ENCODE measurements at places on chromosomes 13 and 19.

- no peak for DNase-seq
These were observed 21.8 kb downstream of the OLFM2 start for GRCh38 chr19:9914315-9915207.

DNA sequence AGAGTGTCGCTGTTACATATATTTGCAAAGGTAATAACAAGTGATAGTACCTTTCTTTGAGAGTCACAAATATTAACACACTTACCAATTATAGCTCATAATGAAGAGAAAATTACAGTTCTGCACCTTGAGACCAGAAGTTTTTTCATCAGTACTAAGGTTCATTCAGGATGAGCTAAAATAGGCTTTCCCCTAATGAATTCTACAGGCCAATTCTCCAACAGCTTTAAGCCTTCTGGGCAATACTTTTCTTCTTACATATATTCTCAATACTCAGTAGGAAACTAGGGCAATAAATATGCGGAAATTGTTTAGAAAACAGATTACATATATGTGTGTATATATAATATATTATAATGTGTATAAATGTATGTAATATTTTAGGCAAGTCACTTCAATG lies 2672.8 kb upstream of the PCDH20 start:
- no peak for DNase-seq

DNA sequence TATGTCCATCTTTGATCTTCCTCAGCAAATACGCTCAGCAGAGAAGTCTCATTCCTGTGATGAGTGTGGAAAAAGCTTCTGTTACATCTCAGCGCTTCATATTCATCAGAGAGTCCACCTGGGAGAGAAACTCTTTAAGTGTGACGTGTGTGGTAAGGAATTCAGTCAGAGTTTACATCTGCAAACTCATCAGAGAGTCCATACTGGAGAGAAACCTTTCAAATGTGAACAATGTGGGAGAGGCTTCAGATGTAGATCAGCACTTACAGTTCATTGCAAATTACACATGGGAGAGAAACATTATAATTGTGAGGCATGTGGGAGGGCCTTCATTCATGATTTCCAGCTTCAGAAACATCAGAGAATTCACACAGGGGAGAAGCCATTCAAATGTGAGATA lies 5.7 kb upstream of the ZNF284 start:
- DNase-seq, result no peak

- DNase-seq, result no peak
These were observed 88.2 kb upstream of the GPR183 start for GRCh38 chr13:99395436-99395835.

DNA sequence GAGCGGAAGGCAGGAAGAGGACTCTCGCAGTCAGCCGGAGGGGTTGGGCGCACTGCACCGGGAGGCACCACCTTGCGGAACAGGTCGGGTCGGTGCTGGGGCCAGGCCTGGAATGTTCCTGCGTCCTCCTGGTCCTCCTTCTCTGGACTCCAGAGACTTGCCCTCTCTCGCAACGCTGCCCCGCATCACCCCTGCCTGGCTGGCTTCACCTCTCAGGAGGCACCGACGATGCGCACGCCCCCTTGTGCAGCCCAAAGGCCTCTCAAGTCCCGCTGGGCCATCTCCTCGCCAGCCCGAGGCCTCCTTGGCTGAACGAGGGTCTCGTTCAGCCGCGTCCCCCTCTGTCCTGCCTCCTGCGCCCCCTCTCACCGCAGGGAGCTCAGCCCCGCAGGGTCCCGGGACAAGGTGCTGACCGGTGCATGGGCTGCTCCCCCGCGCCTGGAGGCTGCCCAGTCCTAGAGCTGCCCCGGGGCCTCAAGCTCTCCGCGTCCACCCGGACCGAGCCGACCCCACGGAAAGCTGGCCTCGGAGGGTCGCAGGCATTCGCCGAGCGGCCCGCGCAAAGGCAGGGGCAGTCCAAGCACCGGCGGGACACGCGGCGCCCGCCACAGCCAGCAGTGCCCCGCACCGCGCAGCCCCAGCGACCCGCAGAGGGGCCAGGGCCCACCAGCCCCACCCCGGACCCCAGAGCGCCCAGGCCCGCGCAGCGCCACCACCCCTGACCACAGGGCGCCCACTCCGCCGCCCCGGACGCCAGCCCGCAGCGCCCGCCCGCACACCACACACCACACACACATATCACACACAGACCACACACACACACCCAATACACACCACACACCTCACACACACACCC lies 133.8 kb downstream of the CRYL1 start:
- DNase-seq, result no peak

- no peak for DNase-seq
These were observed 2.4 kb downstream of the PCSK4 start for GRCh38 chr19:1487576-1488281.

- DNase-seq, result no peak
These were observed 77.4 kb upstream of the NBEA start for GRCh38 chr13:34864671-34865070.

GRCh38 chr13:95279016-95279415 lies 22.2 kb downstream of the ABCC4 start:
- DNase-seq, result no peak

DNA sequence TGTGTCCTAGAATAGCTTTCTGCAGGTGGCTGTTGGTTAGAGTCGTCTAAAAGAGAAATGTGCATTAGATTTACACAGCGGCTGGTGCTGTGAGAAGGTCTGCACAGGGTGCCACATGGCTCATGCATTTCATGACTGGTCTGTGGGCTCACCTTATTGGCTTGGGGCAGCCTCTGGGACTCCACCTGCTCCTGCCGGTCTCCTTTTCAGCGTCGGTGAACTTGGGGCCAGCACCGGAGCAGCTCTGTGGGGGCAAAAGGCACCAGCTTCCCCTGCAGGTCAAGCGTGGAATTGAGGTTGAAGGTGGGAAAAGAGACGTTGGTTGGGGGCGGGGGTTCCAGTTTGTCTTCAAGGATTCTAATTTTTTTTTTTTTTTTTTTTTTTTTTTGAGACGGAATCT lies 3.1 kb upstream of the PNMA8C start:
- no peak for DNase-seq

- no peak for DNase-seq
These were observed 240.9 kb downstream of the LMO7 start for GRCh38 chr13:75877071-75877470.

DNA sequence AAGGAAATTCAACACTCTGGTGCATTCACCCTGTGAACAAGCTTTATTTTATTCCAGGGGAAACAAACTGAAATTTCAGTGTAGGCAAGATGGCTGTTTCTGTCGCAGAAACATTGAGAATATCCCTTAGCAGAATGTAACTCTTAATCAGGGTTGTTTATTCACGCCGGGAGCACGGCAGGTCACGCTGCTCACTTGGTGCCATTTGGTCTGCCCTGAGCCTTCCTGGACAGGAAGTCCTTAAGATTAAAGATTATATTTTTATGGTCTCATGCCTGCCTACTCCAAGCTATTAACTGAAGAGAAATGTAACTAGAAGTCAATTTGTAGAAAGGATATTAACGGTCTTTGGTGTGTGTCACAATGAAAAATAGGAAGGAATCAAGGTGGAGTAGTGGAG lies 185.3 kb upstream of the ARGLU1 start:
- DNase-seq, result no peak

GRCh38 chr13:30739761-30740642 lies 4.7 kb downstream of the ALOX5AP start:
- DNase-seq, result no peak

DNA sequence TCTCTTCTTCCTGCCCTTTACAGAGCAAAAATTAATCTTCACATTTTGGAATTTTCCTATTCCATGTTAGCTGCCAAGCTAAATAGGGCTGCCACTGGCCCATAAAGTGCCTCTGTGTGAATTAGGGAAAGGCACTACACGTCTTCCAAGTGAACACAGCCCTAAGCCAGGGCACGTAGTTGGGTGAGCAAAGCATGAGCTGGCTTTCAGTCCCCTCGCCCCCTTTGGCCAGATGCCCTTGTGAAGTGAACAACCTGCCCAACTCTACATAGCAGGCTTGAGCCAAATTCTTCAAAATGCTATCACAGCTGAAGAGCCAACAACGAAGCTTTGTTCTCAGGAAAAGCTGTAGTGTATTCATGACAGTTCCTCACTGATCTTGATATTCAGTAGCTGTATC lies 213.1 kb downstream of the OXGR1 start:
- no peak for DNase-seq

GRCh38 chr13:26221399-26221720 lies 754 bp downstream of the RNF6 start:
- no peak for DNase-seq

GRCh38 chr19:13960863-13961784 lies 8.8 kb downstream of the DCAF15 start:
- DNase-seq, result no peak

- no peak for DNase-seq
These were observed 38.3 kb downstream of the ABCC4 start for GRCh38 chr13:95262837-95263384.

DNA sequence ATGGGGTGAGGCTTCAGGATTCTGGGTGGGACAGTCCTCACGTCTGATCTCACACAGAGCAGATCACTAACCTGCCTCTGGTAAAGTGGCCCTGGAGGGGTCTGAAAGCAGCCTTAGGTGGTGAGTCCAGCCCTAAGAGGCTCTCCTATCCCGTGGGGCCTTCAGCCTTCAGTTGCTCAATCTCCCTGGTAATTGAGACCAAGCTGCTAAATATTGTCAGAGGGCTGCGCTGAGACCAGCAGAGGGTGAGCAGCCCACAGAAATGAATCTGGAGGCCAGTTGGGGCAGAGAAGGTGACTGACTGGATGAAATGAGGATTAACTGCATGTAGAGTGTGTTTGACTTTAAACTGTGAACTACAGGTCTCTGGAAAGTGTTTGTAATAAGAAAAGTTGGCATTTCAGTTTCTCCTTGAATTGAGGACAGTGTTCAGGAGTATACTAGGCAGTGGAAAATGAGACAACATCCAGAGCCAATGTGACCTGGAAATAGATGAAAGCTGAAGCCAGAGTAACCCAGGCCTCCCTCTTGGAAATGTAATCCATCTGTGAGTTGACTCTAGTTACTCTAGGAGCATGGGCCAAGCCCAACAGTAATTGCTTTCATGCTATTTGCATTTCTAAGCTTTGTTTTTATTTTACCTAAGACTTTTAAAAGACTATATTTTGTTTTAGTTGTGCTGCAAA lies 14.3 kb upstream of the HSPH1 start:
- no peak for DNase-seq

- DNase-seq, result no peak
These were observed 164.2 kb downstream of the ABCC4 start for GRCh38 chr13:95137096-95137495.

DNA sequence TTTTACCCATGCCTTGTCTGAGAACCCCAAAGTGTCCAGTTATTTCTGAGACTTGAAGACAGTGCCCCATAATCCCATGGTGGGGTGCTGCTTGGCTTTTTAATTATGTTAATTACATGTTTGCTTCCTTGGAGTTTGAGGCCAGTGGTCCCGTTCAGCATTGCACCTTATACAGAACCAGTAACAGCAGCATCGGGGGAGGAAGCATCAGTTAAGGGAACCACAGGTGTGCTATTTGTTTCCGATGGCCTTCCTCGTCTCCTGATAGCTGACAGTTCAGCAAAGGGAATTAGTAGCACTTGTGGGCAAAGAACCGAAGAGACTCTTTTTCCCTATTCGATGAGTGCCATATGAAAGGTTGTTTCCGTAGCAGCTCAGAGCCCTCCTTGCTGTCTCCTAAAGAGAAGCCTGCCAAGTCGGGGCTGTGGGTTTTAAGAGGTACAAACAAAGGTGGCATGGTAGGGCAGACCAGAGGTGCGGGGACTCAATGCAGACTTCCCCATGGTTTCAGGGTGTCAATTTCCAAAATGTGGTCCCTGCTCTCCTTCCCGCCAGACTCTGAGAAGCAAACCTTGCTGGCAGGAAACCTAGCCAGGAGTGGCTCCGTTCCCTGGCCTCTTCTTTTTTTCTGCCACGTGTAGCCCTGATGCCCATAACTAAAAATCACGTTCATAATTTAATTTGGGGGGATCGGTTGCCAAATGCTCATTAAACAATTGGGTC lies 225.2 kb upstream of the TSHZ3 start:
- no peak for DNase-seq

DNA sequence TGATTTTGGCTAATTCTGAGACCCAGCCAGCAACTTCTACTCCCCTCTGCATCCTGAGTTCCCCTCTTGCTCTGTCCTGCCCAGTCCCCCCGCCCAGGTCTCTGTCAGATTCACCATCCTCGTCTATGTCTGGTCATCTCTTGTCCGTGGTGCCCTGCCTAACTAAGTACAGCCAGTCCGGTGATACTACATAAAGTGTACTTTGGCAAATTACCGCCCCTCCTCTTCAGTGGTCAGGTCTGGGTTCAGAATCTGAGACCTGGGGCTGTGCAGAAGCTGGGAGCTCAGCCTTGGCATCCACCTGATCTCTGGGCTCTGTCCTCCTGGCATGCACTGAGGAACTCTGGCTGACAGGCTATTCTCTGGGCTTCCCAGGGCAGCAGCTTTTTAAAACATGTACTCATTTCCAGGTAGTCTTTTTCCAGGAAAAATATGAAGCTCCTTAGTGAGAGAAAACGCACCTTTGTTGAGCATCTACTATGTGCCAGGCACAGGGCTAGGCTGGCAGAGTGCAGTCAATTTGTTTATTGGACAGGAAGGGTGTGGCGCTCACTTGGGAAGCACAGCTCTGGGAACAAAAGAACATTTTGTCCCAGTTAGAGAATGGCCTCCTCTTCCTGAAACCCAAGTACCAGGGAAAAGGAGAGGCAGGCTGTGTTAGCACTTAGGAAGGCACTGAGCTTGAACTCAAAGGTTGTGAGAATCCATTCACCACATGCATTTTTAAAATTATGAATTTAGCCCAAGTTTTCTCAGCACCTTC lies 88.9 kb downstream of the TSHZ3 start:
- no peak for DNase-seq

DNA sequence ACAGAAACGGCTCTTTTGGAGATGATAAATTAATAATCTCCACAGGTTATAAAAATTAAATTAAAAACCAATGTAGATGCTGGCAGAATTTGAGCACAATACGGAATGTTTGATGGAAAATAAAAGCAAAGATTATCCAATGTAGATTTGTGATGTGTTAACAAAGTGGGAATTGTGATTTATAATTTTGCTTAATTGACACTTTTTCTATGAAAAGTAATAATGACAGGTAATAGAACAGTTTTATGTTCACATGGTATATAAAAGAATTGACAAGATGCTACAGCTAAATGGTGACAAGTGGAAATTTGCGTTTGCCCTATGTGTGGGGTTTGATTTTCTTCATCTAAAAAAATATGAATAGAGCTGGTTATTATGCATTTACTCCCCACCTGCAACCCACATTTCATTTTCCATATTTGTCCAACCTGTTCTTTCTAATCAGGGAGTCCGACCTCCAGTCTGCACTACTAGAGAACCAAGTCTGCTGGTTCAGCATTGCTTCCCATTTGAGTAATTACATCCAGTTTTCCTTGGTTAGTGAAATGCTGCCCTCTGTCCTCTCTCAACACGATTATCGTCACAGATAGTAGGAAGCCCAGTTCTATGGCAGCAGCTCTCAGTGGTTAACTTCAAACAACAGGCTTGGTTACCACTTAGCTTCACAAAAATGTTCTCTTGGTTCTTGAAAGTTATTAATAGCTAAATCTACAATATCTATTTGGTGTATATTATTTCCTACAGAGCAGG lies 61.4 kb upstream of the SLITRK1 start:
- DNase-seq, result peak; percentile 12

DNA sequence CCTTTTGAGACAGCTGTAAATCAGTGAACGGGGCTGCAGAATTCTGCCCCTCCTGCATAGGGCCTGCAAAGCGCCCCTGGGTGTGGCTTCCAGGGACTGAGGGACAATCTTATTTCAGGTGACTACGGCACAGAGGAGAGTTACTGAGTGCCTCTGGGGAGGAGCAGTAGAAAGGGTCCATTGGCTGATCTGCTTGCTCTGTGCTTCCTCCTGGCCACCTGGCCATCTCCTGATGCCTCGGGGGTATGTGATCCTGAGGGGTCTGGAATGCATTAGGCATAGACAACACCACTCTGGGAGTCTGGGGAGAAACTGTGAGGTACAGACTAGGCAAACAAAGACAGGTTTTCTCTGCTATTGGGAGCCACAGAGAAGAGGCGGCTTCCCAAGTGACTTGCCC lies 2.8 kb downstream of the KCTD15 start:
- no peak for DNase-seq

All from NCI-H2081 (cell line).